ENCODE measurements at places on chromosomes 6 and 20.

DNA sequence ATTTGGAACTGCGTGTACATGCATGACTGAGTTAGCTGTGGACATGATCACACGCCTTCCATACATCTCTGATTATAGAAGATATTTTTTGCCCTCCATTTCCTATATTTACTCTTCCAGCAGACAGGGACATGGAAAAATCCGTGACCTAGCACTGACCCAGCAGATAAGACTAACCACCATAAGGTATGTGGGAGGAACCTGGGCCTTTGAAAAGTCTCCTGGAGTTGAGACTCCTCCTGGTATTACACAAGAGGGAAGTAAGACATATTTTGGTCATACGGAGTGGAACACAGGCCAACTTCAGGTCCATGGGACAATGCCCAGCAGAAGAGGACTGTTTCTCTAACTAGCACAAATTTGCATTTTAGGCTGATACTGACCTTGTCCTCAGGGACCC is 13.7 kb upstream of the SIRPB1 start:
- DNase-seq: no peak

GRCh38 chr6:131640576-131640975 is 3.5 kb downstream of the ENPP3 start:
- DNase-seq: no peak

GRCh38 chr20:43904827-43905177 is 9.8 kb upstream of the TOX2 start:
- no peak for DNase-seq

DNA sequence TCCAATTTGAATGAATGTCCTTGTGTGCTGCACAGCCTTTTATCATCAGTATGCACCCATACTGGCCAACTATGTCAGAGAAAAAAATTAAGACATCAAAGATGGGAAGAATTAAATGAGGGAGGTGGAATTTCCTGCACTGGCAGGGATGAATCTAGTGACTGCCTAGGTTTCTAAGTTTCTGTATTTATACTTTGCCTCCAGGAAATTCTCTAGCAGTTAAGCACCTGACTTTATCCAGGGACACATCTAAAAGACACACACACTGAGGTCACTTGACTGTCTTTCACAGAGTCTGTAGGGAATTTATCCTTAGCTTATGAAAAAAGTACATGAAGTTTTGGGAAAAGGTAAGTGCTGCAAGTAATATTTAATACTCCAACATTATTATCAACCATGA is 636.5 kb upstream of the PTCHD4 start:
- no peak for DNase-seq

DNA sequence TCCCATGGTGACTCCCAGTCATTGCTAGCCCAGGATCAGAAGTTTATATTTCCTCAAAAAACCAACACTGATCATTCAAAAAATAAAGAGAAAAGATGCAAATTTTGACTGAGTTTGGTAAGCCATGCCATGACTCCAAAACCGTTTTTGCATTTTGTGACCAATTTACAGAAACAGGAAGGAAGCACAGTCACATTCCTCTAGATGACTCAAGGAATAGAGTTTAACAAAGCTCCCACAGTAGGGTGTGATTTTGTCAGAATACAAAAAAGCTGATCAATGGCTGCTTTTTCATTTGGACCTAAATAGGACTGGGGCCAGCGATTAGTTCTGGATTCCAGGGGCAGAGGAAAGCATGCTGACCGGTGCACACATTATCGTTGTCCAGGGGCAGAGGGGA is 179.4 kb upstream of the AFDN start:
- DNase-seq: no peak

- DNase-seq: no peak
These were observed 754 bp downstream of the YWHAB start for GRCh38 chr20:44886266-44886651.

DNA sequence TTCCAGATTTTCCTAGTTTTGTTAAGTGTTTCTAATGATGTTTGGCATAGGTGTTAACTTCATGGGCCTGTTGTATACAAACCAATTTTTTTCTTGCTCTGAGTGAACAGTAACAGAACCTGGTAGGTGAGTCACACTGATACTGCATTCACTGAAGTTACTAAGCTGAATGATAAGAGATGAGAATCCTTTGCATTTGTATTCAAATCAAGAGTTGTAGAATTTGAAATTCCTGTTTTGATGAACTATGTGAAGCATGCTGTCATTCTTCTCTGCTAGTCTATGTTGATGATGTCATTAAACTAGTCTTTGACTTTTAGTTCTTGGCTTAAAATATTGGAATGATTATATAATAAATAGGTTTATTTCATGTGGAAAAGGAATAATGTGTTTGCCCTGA is 37.9 kb downstream of the PTPRA start:
- DNase-seq: no peak

- DNase-seq: no peak
These were observed 25.9 kb upstream of the TGM2 start for GRCh38 chr20:38190936-38191371.

GRCh38 chr20:14925300-14925699 is 587.9 kb upstream of the FLRT3 start:
- no peak for DNase-seq

GRCh38 chr6:168099201-168100010 is 20.4 kb upstream of the FRMD1 start:
- DNase-seq: no peak

DNA sequence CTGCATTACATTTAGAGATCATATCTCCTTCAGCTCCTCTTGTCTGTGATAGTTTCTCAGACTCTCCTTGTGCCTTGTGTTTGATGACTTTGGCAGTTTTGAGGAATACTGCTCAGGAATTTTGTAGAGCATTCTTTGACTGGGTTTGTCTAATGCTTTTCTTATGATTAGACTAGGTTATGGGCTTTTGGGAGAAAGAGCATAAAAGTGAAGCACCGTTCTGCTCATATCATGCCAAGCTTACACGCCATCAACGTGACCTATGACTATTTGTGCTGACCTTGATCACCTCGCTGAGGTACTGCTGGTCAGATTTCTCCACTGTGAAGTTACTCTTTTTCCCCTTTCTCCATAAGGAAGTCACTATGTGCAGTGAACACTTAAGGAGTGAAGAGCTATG is 256.0 kb downstream of the LY86 start:
- no peak for DNase-seq

DNA sequence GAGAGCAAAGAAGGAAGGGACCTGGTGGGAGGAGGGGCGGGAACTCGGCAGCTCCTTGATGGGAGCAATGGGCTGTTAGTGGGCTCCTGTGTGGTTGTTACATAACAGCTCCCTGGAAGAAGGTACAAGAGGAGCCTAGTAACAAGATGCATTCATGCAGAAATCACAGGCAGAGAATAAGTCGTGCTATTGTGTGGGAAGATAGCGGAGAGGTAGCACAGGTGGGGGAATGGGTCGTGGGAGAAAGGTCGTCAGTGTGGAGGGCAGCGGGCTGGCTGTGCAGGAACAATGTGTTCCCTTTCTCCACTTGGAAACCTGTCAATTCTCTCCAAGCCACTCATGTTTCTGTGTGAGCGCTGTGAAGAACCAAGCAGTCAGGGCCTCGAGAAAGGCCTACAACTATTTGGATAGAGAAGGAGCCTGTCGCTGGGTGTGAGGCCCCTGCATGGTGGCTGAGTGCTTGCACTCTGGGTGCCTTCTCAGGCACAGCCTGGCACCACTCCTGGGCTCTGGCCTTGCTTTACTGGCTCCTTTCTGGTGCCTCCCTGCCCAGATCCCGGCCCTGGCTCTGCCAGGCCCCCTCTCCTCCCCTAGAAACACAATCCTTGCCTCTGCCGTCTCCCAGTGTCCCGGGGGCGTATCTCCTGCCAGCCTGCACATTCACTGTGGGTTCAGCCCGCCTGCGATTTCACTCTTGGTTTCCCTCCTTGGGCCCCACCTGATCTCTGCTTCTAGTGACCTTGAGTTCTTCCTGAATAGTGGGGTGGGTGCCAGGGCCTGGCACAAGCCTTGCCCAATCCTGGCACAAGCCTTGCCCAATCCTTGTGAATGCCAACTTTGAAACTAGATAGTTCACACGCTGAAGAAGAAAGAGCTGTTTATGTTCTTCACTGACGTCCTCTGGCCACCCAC is 7.4 kb upstream of the FGD2 start:
- DNase-seq: no peak

GRCh38 chr6:80022803-80023202 is 18.4 kb downstream of the TTK start:
- DNase-seq: no peak

- no peak for DNase-seq
These were observed 528.3 kb downstream of the CD83 start for GRCh38 chr6:14645841-14646240.

DNA sequence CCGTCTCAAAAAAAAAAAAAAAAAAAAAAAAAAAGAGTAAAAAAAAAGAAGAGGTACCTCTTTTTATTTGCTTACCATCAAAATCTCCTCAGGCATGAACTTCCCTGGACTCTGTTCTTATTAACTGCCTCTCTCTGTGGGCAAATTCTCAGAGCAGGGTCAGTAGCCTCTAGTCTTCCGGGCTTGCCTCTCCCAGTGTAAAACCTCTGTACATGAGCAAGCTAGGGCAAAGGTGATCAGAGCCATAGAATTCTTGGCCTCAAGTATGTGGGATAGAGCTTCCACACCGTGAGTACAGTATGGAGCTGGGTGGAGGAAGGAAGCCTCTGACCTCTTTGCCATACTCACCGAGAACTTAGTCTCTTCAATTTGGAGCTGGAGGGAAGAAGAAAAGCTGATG is 58.5 kb downstream of the TRPC4AP start:
- no peak for DNase-seq

DNA sequence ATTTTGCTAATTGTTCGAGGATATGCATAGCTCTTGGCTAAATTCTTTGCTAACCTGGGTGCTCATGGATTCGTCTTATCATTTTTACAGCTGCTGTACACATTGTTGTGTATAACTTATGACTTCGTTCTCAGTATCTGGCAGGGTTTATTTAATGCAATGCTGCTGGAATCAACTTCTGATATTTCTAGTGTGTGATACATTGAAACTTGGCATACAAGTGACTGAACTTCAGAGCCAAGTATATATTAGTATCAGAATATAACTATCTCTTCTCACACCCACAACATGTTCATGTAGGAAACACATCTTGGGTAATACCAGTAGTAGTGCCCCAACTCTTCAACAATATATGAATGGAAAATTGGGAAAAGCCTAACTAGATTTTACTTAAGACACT is 764.2 kb downstream of the TENT5A start:
- no peak for DNase-seq

DNA sequence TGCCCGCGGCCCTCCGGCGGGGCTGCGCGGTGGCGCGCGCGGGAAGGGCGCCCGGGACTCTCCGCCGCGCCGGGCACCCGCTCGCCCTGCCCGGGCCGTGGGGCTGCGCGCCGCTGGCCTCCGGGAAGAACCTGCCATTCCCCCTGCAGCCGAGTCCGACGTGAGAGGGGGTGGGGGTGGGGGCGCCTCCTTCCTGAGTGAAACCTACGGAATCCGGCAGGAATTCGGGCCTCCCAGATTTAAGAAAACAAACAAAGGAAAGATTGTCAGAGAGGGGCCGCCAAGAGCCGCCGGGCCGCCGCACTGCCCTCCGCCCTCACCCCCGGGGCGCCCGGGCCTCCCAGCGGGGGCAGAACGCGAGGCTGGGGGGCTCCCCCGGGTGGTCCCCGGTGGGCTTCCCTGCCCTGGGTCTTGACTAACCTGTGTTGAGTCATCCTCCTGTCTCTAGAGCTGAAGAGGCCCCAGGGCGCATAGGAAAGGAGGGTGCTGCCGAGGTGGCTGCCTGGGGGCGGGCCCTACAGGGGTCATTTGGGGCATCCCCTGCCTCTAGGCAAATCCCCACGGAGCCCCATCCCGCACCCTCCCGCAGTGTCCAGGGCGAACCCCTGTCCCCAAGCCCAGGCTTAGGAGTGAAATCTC is 42.2 kb upstream of the FOXP4 start:
- DNase-seq: no peak

DNA sequence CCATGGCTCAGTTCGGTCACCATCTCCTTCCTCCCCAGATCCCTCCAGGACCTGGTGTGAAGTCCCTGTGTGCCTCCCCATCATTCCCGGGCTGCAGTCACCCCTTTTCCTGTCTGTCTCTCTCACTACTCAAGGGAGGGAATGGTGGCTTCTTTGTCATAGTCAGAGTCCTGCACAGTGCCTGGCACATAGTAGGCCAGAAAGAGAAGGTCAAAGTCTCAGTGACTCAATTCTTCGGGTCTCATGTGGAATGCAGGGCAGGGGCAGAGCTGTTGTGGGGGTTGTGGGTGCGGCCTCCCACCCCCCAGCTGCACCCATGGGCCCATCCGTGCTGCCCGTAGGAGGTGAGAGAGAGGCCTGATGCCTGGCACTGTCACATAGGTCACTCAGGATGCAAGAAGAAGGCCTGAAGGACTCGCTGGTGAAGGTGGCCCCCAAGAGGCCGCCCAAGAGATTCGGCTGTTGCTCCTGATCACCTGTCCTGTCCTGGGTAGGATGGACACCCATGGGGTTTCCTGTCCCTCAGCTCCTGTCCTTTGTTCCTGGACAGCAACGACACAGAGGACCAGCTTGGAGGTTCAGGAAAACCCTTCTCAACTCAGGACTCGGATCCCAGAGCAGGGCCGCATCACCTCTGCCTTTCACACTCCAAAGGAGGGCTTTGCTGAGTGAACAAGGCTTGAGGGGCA is 34.1 kb downstream of the RAB44 start:
- DNase-seq: no peak

GRCh38 chr6:158270389-158271127 is 41.7 kb upstream of the TULP4 start:
- DNase-seq: no peak

GRCh38 chr6:114310053-114310452 is 32.8 kb downstream of the HS3ST5 start:
- no peak for DNase-seq

- DNase-seq: no peak
These were observed 31.2 kb downstream of the MUC22 start for GRCh38 chr6:31041372-31041974.

All from activated T-helper 1 cell treated with Interleukin-2 at 50 U/mL for 16 hours (primary cell).